ENCODE measurements at places on chromosomes 1 and 21.

DNA sequence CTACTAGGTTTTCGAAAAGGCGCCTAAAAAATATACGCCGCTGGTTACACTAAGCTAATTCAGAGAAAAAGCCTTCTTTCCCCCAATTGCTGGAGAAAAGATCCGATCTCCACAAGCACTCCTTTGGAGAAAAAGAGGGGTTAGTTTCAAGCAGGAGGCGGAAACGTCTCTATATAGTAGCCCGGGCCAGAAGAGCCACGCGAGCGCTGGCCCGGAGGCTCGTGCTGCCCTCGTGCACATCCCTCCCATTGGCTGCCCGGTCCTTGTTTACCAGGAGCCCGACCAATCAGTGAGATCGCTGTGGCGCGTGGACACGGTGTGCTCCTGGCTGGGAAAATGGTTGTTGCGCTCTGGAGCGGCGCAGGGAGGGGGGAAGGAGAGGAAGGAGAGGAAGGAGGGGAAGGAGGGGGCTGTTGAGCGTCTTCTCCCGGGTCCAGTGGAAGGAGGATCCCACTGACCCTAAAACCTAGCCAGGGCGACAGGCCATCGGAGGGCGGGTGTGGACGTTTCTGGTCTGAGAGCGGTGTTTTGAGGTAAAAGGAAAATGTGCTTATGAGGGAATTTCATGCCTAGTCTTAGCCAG lies at the start of gene TXNIP:
Gene TXNIP (minus strand): TSS at position 147 of the 583 bp plus-strand sequence. CDS start 313 bp downstream, outside the sequence.
- DNase-seq: peak; percentile 99

- no peak for DNase-seq
These were observed 2.5 kb downstream of the MRPL9 start for GRCh38 chr1:151760597-151761385.

DNA sequence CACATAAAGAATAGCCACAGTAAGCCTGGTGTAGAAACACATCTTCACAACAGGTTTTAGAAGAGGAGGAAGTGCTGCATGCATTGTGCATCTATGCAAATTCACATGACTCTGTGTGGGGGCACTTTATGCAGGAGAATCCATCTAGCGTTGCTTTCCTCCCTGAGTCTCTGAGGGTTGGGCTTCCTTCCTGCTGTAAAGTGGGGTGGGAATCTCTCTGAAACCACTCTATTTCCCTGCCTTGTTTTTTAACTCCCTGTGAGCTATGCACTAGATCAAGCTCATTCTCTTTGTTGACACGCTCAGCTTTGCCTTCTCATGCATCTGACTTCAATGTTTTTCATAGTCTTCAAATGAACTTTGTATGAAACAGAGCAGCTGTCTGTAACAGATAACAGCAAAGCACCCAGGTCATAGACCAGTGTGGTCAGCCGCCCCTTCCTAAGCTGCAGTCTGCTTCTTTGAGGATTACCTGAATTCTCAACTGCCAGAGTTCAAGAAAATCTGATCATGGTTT lies 102.7 kb upstream of the DPH5 start:
- no peak for DNase-seq

GRCh38 chr21:36203603-36203889 lies 46.9 kb downstream of the DOP1B start:
- DNase-seq: no peak

GRCh38 chr1:35049116-35049515 lies 17.4 kb upstream of the ZMYM6 start:
- no peak for DNase-seq

DNA sequence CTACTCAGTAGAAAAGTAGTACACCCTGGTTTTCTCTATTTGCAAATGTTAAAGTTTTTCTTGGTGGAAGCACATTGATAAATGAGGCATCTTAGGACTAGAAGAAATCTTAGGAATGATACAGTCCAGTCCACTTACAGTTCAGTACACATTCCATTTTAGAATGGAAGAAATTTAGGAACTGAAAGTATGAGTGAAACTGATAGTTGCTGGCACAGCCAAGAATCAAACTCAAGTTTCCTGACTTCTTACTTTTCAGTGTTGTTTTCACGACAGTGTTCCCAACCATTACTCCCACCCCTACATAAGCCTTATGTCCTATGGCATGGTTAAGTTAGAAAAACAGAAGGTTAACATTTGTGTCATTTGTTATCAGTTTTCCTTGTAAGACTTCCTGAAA lies 258.5 kb downstream of the BACH1 start:
- DNase-seq: no peak

DNA sequence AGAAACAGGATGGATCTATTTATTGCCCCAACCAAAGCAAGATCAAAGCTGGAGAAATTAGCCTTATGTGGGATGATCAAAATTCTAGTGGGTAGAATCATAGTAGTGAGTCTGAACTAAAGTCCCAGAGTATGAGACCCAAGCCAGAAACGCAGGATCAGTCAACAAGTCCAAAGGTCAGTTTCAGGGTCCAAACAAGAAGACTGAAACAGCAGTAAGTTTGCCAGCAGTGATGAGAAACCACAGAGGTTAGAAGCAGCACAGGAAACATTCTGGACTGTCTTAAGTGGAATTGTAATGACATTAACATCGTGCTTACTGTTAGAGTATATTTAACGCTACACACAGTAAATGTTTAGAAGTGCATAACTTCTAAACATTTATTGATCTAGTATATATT lies 251.0 kb downstream of the LRRIQ3 start:
- no peak for DNase-seq

DNA sequence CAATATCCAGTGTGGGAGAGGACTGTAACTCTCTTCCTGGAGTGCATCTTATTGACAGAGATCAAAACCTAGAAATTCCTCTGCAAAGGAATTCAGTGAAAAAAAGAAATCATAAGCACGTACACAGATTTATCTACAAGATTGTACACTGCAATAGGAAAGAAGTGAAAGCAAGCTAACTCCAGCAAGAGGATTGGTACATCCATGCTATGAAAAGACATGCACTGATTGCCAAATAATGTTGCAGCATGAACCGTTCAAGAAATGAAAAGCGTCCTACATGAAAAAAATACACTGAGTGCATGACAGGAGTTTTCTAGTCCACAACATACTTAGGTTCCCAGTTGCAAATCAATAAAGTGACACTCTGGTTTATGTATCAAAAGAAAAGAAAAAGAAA lies 1.9 kb upstream of the MGST3 start:
- DNase-seq: no peak

GRCh38 chr1:21239221-21239620 lies 51.0 kb downstream of the ECE1 start:
- no peak for DNase-seq

GRCh38 chr1:118973531-118974137 lies 14.5 kb downstream of the TBX15 start:
- no peak for DNase-seq

GRCh38 chr1:192158181-192158580 lies at the start of gene RGS18:
RGS18 (plus strand) TSS chr1:192158462; CDS start chr1:192158638, 176 bp downstream.
- DNase-seq: no peak

GRCh38 chr1:198542632-198543031 lies 2.2 kb upstream of the ATP6V1G3 start:
- no peak for DNase-seq

DNA sequence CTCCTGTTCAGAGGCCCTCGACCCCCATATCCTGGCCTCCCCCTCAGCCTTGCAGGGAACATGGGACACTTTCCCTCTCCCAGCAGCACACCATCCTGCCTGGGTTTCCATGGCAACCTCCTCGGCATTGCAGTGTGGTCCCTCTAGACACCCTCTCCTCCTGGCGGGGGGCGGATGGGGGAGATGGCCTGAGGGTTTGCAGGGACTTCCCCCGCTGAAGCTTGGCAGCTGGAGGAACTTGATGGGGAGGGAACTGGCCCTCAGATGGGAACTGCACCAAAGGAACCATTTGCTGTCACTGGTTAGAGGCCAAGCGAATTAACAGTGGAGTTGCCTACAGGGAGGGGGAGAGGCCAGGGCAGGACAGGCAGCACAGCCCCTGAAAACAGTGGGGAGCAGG lies 28.7 kb downstream of the RIMS3 start:
- no peak for DNase-seq

GRCh38 chr1:207892764-207893163 lies 18.2 kb downstream of the CD34 start:
- no peak for DNase-seq

- DNase-seq: no peak
These were observed 1.9 kb downstream of the PPFIA4 start for GRCh38 chr1:203028067-203028783.

GRCh38 chr1:11142618-11143391 lies 43.1 kb upstream of the EXOSC10 start:
- DNase-seq: no peak

DNA sequence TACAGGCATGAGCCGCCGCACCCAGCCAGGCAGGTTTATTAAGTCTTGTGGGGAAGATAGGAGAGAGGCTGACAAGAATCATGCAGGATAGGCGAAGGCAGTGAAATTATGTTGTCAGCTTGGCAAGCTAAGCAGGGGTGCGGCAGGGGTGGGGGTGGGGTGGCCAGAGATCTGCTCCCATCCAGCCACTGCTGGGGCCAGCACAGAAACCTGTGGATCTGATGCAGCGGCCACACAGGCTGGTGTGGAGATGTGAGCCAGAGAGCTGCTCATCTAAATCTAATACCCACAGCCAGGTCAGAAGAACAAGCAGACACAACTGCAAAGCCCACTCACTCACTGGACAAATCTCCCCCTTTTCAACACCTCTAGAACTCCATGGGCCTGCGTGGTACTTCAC lies 68.7 kb downstream of the KCTD3 start:
- DNase-seq: no peak

DNA sequence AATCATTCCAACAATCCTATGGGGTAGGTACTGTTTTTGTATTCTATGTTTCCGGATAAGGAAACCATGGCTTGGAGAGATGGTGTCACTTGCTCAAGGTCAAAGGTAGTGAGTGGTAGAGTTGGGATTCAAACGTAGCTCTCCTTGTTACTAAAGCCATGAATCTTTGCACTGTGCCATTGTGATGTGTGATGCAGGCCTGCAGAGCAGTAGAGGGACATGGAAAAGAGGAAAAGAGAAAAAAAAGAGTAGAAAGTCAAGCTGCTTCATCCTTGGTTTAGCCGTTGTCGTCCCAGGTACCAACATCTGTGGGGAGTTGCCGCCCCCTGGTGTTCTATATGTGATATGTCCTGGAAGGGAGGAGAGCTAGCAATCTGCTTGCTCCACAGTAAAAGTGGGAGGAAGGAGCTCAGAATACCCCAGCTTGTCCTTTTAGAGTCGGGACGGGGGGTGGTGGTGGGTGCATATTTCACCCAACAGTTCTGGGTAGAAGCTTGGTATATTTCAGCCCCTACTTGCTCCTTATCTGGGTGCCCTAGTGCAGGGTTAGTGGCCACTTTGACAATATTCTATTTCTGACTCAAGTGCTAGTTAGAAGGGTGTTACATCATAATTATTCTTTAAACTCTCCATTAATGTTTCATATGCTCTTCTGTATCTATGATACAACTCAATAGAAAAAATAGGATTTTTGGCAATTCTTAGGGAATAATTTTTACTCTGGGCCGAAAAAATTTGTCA lies 98.4 kb downstream of the EBNA1BP2 start:
- DNase-seq: peak; percentile 76

- DNase-seq: no peak
These were observed 44.9 kb downstream of the RAB3GAP2 start for GRCh38 chr1:220227393-220227792.

DNA sequence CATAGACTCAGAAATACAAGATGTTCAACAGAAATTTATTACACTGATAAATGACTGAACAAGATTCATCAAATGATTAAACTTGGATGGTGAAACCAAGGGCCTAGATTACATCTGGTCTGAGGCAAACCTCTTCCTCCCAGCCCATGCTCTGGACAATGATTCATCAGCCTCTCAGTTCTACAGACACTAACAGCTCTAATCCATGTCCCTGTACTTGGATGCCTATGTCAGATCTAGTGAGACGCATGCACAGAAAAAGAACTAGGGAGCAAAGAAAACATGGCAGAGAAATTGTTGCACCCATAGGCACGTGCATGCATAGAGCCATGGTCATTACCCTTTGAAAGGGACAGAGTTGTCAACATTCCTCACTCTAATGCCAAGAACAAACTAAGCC lies 250.1 kb downstream of the KCNH1 start:
- no peak for DNase-seq

DNA sequence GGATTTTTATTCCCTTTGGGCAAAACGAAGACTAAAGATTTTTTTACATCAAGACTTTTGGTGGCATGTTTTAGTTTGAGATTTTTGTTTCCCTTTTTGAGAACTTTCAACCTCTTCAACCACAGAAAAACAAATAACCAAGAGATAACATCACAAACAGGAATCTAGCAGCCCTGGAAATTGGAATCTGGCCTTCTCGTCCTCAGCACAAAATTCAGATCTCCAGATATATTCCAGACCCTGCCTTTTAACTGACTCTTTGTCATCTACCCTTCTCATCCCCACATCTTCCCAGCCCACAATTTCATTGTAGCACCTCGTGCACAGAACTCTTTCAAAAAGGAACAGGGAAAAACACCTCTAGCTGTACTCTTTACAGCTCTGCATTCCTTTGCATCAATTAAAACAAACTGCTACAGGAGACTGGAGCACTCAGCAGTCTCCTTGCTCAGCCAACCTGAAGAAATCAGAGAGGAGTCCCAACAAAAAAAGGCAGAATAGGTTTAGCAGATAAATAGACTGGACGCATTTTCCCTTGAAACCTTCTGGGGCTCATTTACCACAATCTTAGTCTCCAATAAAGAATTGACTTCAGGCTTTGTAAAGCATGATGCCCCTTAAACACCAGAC lies 251.0 kb downstream of the TTLL7 start:
- no peak for DNase-seq

GRCh38 chr1:228899421-228899956 lies 164.2 kb downstream of the RHOU start:
- DNase-seq: no peak

GRCh38 chr1:192973202-192973601 lies 86.0 kb downstream of the UCHL5 start:
- DNase-seq: no peak

GRCh38 chr1:94865360-94865759 lies 45.2 kb downstream of the SLC44A3 start:
- DNase-seq: no peak

- DNase-seq: no peak
These were observed 35.4 kb downstream of the KIAA1614 start for GRCh38 chr1:180947901-180948640.

GRCh38 chr1:85116856-85117255 lies 68.6 kb upstream of the MCOLN3 start:
- DNase-seq: no peak

GRCh38 chr1:94554580-94554979 lies 13.0 kb upstream of the F3 start:
- DNase-seq: no peak

GRCh38 chr1:212774584-212774983 lies 17.0 kb downstream of the NSL1 start:
- DNase-seq: no peak

GRCh38 chr1:204417074-204417997 lies 5.7 kb upstream of the PPP1R15B start:
- peak; percentile 72 for DNase-seq

GRCh38 chr1:21269461-21270085 lies 20.7 kb downstream of the ECE1 start:
- DNase-seq: no peak

GRCh38 chr1:205014783-205015182 lies 28.2 kb upstream of the CNTN2 start:
- no peak for DNase-seq

DNA sequence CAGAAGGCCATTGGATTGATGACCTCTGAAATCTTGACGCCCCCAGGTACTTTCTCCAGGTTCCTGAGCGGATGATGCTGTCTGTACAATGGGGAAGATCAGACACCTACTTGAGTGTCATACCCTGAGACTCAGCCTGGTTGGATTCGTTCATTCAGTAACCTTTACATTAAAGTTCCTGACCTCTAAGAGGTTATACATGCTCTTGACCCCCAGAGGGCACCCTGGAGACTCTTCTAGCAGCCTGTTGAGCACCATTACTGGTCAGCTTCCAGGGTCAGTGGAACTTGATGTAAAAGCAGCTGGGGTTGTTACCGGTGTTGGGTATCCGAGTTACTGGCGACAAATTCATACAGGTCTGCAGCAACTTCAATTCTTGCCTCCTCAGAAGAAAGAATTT lies 114.3 kb upstream of the ZNF678 start:
- no peak for DNase-seq

Measured in left cardiac atrium (tissue), 4 donors.